ENCODE measurements at places on chromosomes 7 and 10.
A peak's percentile ranks its signal among the peaks of the same experiment; 100 is the strongest.

DNA sequence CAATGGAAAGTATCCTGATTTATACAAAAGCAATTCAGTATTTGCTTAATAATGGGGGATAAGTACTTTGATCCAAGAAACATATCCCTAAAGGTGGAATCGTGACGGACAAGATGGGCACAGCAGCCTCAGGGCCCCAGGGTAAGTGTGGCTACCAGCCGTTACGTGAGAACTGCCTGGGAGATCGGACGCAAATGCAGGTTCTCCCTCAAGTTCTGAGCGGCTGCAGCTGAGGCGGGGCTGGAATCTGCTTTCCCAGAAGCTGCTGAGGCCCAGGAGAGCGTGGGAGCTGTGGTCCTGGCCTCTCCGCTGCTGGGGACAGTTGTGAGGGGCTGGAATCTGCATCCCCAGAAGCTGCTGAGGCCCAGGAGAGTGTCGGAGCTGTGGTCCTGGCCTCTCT is 13.5 kb downstream of the FOXL3 start:
- no peak for DNase-seq

- peak; percentile 72 for DNase-seq
Measured at GRCh38 chr10:72328045-72328828, 26.5 kb downstream of the DNAJB12 start.

- no peak for DNase-seq
Measured at GRCh38 chr7:54179321-54180029, 362.7 kb upstream of the VSTM2A start.

DNA sequence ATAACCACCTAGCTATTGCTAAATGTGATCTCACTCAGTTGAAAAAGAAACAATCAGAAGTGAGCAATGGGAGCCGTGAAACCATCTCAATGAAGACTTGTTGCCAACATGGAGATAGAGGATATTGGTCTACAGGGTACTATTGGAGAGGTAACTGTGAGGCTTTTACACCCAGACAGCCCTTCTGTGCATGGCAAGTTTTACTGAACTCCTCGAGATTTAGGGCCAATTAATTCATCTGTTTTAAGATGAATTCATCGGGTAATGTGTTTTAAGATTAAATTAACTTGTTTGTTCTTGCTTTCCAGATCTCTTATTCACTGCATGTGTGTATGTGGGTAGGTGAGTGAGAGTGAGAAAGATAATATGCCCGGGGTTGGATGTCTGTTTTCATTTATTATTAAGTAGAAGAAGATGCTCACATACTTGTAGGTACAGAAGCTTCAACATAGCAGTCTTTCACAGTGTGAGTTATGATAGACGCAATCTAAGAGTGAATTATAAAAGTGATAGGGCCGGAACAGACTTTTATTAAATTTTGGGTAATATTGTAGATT is 323.8 kb downstream of the EXOC4 start:
- no peak for DNase-seq

DNA sequence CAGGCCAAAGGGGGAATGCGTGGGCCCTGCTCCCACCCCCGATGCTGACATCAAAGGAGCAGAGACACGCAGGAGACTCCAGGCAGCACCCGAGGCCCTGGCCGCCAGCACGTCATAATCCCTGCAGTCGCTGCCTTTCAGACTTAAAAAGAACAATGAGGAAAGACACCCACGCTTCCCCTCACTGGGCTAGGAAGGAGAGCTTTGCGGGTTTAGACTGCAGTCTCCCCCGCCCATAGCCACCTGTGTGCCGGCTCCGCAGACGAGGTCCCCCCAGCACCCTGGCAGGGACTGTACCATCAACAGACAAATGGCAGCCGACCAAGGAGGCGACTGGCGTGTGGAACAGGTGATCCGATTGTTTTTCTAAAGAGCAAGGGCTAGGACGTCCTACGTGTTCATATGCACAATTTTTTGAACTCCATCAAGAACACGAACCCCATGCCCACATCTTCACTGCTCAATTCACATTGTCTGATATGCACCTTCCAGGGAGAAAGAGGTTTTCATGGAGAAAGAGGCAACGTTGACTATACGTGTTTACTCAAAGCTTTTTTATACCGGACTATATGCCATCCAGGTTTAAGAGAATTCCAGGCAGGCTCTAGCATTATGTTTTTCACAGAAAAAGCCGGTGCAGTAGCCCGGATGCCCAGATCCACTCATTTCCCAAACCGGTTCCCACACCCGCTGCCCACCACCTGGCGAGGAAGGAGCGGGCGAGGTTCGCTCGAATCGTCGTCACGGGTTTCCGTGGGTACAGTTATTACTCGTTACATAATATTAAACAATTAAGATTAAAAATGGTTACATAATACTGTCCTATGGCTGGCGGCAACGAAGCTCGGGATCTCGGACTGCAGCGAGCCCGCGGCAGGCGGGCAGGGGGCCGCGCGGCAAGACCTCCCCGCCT is 1.1 kb downstream of the GRB10 start:
- DNase-seq, result no peak

GRCh38 chr10:30215623-30216022 is 133.5 kb downstream of the MTPAP start:
- DNase-seq, result peak; percentile 12

- no peak for DNase-seq
Measured at GRCh38 chr10:117563780-117564179, 21.2 kb downstream of the EMX2 start.

- DNase-seq, result no peak
Measured at GRCh38 chr10:23528419-23528818, 89.5 kb downstream of the OTUD1 start.

- DNase-seq, result no peak
Measured at GRCh38 chr7:24978843-24979469, 1.0 kb downstream of the OSBPL3 start.

DNA sequence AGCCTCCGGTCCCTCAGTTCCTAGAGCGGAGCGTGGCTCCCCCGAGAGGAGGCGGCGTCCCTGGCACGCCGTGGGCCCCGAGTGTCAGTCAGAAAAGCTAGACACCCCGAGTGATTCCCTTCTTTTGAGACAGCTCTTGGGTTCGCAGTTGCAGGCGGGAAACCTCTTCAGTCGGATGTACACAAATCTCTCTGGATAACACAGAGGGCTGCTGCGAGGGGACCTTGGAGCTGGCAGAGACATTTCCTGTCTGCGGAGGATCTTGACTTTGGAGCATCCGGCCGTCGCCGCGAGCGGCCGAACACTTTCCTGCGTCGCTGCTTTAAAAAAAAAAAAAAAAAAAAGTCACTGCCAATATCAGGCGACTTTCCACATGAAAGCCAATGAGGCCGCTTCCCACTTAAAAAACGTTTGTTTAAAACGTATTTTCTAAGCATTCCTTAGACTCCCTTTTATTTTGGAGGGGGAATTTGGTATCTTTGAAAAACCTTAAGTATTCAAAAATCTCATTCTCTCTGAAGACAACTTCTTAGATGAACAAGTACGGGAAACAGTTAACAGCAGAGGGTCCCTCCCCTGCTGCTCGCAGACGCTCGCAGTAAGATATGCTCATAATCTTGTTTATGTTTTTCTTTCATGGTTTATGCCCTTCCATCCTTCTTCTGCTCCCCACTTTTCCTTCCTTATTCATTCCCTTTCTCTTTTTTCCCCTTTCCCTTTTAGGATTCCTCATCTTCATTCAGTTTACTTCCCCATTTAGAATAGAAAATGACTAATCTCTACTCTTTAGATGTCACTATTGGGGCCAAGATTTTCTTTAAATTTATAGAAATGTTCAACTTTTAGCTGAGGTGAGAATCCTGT is 10.0 kb downstream of the HHEX start:
- peak; percentile 60 for DNase-seq

- DNase-seq, result peak; percentile 73
Measured at GRCh38 chr7:101816595-101817470, 593 bp upstream of the CUX1 start.

Data from GM23248 (cell line).